RWPE1 (cell line): ENCODE measurements at places on chromosomes 13 and 19.
A peak's percentile ranks its signal among the peaks of the same experiment; 100 is the strongest.

DNA sequence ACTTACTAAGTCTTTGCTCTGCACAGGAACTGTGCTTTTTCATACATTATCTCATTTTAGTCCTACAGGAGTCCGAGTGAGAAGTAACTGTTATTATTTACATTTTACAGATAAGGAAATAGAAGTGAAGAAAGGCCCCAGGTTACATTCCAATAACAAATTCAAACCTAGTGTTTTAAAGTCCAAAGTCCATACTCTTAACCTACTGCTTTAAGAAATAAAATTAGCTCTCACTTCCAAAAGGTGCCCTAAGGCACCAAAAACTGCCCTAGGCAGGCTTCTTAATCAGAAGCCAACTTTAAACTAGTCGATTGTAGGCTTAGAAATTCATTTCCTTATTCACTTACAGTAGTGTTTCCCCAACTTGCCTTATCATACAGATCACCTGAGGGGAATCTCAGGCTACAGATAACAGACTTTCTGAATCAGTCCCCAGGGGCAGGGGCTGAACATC is 555.9 kb downstream of the DIAPH3 start:
- DNase-seq = no peak

GRCh38 chr13:38965281-38965680 is 25.4 kb downstream of the STOML3 start:
- DNase-seq = no peak

DNA sequence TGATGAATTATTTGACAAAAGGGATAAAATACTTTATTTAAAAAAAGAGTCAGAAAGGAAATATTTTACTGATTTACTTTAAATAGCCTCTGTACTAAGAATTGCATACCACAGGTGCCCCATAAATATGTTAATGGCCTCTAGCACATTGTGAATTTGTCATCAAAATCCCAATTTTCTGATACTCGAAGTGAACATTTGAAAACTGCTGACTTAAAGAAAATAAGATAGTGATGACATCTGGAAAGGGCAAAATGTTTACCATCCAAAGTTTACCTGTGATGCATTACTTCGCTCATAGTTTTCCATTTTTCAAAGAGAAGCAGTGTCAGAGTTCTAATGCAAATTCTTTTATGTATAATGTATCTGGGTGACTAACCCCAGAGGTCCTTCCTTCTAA is 455.4 kb downstream of the KLF5 start:
- no peak for DNase-seq

- no peak for DNase-seq
These were observed 53.1 kb downstream of the ARHGAP35 start for GRCh38 chr19:46913852-46914430.

DNA sequence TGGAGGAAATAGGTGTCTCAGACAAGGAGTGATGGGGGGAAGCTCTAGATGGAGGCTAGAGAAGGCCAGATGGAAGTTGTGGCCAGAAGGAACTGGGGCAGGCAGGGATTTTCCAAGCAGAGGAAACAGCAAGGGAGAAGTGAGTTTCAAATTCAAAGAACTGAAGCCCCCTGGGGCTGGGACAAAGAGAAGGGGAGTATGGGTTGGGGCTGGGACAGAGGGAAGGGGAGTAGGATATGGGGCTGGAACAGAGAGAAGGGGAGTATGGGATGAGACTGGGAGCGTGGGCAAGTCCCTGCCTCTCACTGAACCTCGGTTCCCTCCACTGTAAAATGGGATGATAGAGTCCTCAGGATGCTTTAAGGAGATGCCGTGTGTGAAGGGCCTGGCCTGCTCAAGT is 1.9 kb upstream of the GTF2F1 start:
- no peak for DNase-seq

DNA sequence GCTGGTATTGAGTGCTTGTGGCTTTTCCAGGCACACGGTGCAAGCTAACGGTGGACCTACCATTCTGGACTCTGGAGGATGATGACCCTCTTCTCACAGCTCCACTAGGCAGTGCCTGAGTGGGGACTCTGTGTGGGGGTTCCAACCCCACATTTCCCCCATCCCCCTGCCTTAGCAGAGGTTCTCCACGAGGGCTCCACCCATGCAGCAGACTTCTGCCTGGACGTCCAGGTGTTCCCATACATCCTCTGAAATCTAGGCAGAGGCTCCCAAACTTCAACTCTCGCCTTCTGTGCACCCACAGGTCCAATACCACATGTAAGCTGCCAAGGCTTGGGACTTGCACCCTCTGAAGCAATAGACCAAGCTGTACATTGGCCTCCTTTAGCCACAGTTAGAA is 25.3 kb upstream of the ZSCAN18 start:
- DNase-seq = no peak

GRCh38 chr19:12670159-12670928 is 3.7 kb downstream of the WDR83 start:
- no peak for DNase-seq

DNA sequence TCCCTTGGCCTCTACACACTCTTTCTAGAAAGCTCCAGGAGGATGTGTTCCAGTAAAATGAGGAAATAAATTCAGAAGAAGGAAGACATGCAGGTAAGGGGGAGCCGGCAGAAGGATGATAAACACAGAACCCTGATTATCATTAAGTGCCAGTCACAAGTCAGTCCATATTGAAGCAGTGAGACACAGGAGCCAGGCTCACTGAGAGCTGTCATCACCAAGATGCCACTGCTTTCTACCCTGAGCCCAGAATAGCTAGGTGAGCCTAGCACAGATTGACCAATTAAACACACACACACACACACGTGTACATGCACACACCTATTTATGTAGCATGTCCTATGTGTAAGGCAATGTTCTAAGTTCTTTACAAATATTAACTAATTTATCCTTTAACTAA is 211.4 kb upstream of the IPO5 start:
- no peak for DNase-seq

DNA sequence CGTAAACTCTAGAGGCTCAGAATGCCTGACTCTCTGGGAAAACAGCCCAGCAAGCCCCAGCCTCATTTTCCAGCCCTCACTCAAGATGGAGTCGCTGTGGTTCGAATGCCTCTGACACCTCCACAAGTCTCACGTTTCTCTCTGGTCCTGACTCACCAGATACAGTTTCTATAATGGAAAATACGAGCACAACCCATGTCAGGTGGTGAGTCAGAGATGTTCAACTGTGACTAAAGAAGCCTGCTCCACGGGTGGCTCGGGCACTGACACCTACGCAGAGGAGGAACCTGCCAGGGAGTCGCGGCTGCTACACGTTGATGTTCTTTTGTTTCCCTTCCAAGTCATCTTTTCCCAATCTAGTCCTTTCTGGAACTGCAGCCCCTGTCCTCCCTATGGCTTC is 87.1 kb upstream of the STK24 start:
- DNase-seq = peak; percentile 69

GRCh38 chr19:5137571-5138124 is 168.7 kb downstream of the KDM4B start:
- no peak for DNase-seq

DNA sequence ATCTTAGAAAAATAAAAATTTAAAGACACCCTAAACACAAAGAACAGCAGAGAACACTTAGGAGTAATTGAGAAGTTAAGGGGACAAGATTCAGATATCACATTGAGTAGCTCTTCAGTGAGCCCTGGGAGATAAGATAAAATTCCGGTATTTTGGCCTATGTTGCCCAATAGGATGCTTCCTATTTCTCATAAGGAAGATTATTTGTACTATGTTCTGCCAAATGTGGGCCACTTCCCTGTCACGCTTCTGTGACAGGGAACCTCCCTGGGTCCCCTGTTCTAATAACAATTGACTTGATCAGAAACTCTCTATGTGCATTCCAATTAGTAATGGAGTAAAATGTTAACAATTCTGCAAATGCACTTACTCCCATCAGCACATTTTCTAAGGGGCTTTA is 310.7 kb downstream of the MYO16 start:
- no peak for DNase-seq

DNA sequence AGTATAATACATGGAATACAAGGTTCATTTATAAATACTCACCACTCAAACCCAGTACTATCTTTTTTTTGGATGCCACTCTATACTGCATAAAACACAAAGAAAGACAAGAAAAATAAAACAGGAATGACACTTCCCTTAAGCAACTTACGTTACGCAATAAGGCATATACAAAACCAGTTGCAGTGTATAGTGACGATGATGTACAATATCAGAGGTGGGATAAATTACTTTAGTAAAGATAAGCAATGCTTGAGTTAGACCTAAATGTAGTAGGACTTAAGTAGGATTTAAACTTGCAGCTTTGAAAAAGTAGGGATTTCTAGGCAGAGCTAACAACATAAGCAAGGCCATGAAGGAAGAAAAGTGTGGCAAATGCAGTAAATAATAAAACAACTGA is 374.9 kb downstream of the SPRY2 start:
- no peak for DNase-seq

- DNase-seq = no peak
These were observed 1.5 kb downstream of the ATCAY start for GRCh38 chr19:3882041-3882384.

GRCh38 chr13:93915269-93915809 is 564.1 kb downstream of the DCT start:
- DNase-seq = no peak

GRCh38 chr13:48443442-48444208 is 30.7 kb upstream of the LPAR6 start:
- no peak for DNase-seq

- DNase-seq = peak; percentile 60
These were observed 41.8 kb upstream of the ZNF429 start for GRCh38 chr19:21463449-21464105.

DNA sequence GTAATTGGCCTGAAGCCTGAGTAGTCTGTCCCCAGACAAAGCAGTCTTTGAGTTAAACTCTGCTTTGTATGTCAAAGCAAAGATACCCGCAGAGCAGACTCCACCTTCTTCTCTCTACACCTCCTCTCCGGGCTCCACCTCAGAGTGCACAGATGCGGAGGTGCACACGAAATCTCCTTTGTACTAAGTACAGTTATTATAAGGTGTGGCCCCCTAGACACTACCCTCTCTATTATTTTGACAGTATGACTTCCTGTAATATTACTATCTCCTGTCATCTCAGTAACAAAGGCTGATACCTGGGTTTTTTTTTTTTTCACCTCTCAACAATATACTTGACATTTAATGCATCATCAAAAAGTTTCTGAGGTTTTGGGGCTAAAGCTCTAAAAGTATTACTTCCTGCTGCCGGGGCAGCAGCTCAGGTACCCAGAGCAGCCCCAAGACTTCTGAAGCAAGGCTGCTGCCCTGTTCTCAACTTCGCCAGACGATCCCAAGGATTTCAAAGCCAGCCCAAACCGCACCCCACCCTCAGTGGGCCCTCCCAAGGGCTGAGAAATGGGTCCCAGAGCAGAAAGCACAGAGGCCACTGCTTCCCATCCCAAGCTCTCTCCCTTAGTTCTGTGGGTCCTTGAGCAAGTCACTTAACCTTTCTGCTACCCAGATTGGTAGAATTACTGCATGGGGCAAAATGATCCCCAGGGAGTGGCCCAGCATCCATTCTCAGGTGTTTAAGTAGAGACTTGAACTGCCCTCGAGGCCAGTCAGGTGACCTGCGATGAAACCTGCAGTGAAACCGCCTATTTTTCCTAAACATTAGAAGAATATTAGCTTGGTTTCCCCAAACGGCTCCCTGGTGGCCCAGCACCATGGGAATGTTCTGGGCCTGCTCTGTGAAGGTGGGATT is 180.6 kb downstream of the FOXO1 start:
- no peak for DNase-seq

DNA sequence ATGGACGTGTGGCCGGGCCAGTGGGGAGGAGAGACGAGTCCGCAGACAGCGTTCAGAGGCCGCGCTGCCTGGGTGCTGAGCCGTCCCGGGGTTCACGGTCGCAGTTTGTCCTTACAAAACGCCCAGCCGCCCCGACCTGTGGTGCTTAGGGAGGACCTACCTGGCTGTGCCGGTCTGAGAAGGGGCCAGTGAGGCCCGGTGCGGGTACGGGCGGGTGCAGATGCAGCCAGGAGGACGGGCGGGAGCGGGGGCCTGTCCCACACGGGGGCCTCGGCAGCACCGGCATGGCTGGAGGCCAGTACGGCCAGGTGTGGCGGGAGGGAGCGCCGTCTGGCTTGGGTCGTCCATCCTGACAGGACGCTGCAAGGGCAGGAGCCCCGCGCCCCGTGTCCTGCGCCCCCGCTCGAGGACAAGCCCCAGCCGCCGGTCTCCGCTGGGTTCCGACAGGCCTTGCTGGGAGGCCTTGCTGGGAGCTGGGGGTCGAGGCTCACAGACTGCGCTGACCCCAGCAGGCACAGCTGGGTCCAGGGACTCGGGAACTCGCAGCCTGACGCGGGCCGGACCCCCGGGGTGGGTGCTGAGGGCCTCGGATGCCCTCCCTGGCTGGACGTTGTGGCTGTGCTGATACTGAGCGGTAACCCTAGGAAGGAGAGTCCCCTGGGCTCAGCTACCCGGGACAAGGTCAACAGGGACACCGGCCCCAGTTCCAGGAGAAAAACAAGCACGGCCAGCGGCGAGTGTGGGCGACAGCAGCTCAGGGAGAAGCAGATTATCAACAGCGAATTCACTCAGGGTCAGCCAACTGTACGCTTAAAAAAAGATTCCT is 5.3 kb upstream of the PROZ start:
- no peak for DNase-seq

GRCh38 chr19:54179921-54180461 is 7.0 kb upstream of the TMC4 start:
- DNase-seq = no peak

GRCh38 chr13:21065686-21066085 is 4.3 kb upstream of the LATS2 start:
- DNase-seq = no peak

DNA sequence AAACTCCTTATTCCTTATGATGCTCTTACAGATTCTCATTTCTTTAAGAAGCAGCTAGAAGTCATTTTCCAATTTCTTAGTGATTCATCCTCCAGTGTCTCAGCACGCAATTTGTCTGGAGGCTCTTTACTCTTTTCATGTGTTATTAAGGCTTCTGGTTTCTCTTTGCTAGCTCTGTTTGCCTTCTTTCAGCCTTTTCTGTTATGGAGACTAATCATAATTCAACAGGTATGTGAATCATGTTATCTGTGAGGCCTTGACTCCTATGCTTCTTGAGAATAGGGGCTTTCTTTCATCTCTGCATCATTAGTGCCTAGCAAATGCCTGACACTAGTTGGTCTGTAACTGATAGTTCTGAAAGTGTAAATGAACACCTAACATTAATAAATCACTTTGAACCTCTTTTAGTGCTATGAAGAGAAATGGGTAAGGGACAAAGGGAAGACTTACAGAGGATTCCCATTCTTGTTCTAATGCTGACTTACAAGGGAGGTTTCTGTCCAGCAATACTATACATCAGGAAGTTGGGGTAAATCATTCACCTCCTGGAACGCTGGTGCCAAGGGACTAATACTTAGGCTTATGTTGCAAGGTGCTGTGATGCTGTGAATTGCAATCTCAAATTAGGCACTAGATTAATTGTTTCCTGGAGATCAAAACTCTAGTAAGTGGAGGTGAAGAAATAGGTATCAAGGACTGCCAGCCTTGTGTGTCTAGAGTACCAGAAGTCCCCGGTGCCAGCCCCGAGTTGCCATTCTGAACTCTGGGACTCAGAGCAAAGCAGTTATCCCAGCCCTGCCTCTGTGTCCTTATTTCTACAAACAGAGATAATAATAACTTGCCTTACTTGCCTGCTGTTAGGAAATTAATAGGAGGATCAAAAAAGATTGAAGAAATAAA is 265.6 kb downstream of the DCLK1 start:
- DNase-seq = no peak
